Upper lobe of right lung (tissue), 1 donor: ENCODE measurements at places on chromosomes 2 and 18. TPM values are rescaled to one million over a fixed set of nuclear protein-coding genes. Genes with fewer than 3 reads are reported as not detected.
A peak's percentile ranks its signal among the peaks of the same experiment; 100 is the strongest.

- DNase-seq = no peak
- H3K27me3 ChIP-seq = no peaks in the 10 kb centered on the region
- no peak overlapping the region for H3K27ac ChIP-seq
- H3K36me3 ChIP-seq = no peaks in the 10 kb centered on the region
- H3K4me1 ChIP-seq = no peaks in the 10 kb centered on the region
Observed at GRCh38 chr18:60053747-60054304, 154.0 kb downstream of the PMAIP1 start.

DNA sequence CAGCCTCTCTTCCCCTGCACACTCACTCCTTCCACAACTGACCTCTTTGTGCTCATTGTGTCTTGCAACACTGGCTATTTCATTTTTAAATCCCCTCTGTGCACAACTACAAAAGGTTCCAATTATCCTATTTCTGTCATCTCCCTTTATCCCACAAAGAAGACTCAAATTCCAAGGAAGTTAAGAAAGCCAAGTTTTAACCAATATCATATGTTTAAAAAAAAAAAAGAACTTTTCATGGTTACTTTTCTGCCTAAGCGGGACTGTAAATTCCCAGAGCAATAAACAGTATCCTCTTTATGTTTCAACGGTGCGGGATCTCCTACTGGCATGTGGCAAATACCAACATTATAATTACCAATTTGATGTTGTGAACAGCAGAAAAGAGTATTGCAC lies 83.8 kb downstream of the DOCK10 start:
- H3K36me3 ChIP-seq = no peaks in the 10 kb centered on the region
- DNase-seq = no peak
- H3K27ac ChIP-seq = no peak overlapping the region
- H3K4me1 ChIP-seq = peaks cover 15% of the 10 kb centered on the region
- H3K4me3 ChIP-seq = no peak overlapping the region

DNA sequence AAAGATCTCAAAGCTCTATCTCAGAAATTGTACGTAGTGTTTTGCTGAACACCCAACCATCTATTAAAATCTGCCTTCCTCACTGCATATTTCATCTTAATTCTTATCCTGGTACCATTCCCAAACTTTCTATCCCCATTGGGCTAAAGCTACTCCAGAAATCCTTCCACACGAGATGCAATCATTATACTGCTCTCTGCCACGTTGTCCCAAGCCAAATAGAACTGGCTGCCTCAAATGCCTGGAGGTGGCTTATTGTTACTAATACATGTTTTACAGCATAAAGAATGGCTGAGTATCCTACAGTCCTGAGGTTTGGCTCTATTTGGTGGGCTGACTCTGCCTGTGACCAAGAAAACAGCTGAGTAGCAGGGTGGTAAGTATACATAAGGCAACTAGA lies 306.0 kb upstream of the ACVR2A start:
- DNase-seq = no peak
- no peaks in the 10 kb centered on the region for H3K4me1 ChIP-seq
- no peaks in the 10 kb centered on the region for H3K27me3 ChIP-seq

PCARE gene
- total RNA-seq = 0.55 TPM

- H3K27ac ChIP-seq = no peak overlapping the region
- no peaks in the 10 kb centered on the region for H3K27me3 ChIP-seq
- no peak overlapping the region for H3K4me3 ChIP-seq
- no peaks in the 10 kb centered on the region for H3K4me1 ChIP-seq
- H3K36me3 ChIP-seq = no peaks in the 10 kb centered on the region
- no peak for DNase-seq
Observed at GRCh38 chr2:142605421-142605820, 272.0 kb upstream of the KYNU start.

GRCh38 chr2:230178546-230179485 lies 41.0 kb downstream of the SP110 start:
- DNase-seq = no peak
- no peak overlapping the region for H3K27ac ChIP-seq
- H3K4me3 ChIP-seq = no peak overlapping the region

DNA sequence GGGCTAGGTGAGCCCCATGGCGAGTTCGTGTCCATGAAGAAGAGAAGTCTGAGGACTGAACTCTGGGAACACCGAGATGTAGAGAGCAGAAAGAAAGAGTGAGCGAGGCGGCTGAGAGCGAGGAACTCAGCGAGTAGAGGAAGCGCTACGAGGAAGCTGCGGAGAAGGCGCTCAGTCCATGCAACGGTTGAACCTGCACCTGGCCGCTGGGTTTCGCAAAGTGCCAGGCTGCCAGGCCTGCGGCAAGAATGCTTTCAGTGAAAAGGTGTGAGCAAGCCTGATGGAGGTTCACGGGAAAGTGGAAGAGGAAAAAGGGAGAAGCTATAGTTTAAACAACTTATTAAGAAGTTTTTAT lies 251.0 kb upstream of the TMEM200C start:
- DNase-seq = no peak
- H3K27me3 ChIP-seq = no peaks in the 10 kb centered on the region
- no peak overlapping the region for H3K4me3 ChIP-seq
- H3K4me1 ChIP-seq = no peaks in the 10 kb centered on the region
- H3K36me3 ChIP-seq = no peaks in the 10 kb centered on the region

- no peaks in the 10 kb centered on the region for H3K27me3 ChIP-seq
- DNase-seq = no peak
- H3K4me1 ChIP-seq = peaks cover 24% of the 10 kb centered on the region
- H3K27ac ChIP-seq = peak overlapping the region; percentile 75
- no peaks in the 10 kb centered on the region for H3K36me3 ChIP-seq
Observed at GRCh38 chr2:234953116-234954031, 1.6 kb downstream of the SH3BP4 start.

CSRNP3 gene
- 1.9 TPM for total RNA-seq

SMYD1 gene
- total RNA-seq = not detected

DNA sequence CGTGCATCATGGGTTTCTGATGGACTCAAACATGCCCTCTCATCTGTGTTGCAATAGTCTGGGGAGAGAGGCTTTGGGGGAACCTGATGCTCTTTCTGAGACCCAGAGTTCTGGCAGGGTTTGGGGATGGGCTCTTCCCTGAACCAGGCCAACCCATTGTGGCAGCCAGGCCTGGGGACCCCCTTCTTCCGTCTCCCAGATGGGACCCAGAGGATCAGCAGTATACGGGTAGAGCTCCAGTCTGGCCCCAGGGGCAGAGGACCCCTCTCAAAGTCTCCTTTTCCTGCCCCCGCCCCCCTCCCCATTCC lies 333.7 kb downstream of the DYSF start:
- H3K27me3 ChIP-seq = no peaks in the 10 kb centered on the region
- no peaks in the 10 kb centered on the region for H3K4me1 ChIP-seq
- no peak for DNase-seq
- no peak overlapping the region for H3K27ac ChIP-seq
- no peaks in the 10 kb centered on the region for H3K36me3 ChIP-seq

GRCh38 chr2:111705711-111706336 lies 178.2 kb downstream of the ANAPC1 start:
- no peak overlapping the region for H3K4me3 ChIP-seq
- peaks cover 18% of the 10 kb centered on the region for H3K4me1 ChIP-seq
- DNase-seq = no peak

- DNase-seq = no peak
- H3K27ac ChIP-seq = no peak overlapping the region
- H3K4me3 ChIP-seq = no peak overlapping the region
- H3K36me3 ChIP-seq = peaks cover 30% of the 10 kb centered on the region
Observed at GRCh38 chr2:15325296-15325695, 235.8 kb downstream of the NBAS start.

NOP58 gene
- total RNA-seq = 44.4 TPM

GRCh38 chr18:57581301-57581934 lies 5.1 kb downstream of the FECH start:
- peaks cover 37% of the 10 kb centered on the region for H3K36me3 ChIP-seq
- H3K4me3 ChIP-seq = no peak overlapping the region

GRCh38 chr18:48475635-48476549 lies 62.9 kb upstream of the CTIF start:
- no peak overlapping the region for H3K4me3 ChIP-seq
- H3K36me3 ChIP-seq = no peaks in the 10 kb centered on the region
- H3K4me1 ChIP-seq = no peaks in the 10 kb centered on the region

DNA sequence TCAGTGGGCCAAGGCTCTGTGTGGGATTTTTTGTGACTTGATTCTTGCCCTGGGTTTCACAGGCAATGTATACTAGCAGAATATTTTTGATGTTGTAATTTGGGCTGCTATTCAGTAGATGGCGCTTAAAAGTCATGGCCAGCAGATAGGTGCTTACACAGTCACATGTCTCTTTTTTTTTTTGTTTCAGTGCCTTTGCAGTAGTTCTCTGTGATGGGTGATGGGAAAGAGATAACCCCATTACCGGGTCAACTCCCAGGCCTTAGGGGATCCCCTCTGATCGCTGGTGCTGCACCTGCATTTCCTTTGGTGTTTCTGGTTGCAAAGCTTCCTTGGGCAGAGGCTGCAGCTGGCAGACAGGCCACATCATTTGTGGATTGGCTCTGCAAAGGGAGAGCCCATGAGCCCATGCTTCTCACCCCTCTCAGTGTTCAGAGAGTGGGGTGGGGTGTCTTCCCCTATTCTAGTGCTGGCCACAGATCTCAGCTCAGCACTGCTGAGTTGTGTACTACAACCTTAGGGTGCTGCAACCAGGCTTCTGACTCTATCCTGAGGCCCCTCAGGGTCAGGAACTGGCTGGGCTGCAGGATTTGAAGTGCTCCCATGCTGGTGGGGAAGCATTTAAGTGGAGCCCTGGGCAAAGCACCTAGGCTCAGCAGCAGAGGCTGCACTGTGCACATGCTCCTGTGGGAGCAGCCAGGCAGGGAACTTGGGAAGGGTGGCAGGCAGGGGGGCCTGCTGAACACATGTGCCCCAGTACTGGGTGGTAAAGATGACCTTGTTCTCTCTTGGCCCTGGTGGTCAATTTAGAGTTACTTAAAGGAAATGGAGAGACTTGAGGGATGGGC lies 219.8 kb upstream of the SPHKAP start:
- H3K27ac ChIP-seq = no peak overlapping the region
- no peaks in the 10 kb centered on the region for H3K27me3 ChIP-seq
- no peaks in the 10 kb centered on the region for H3K36me3 ChIP-seq
- no peak for DNase-seq

SCN2A gene
- total RNA-seq = 0.58 TPM

- no peak overlapping the region for H3K4me3 ChIP-seq
- H3K27me3 ChIP-seq = no peaks in the 10 kb centered on the region
- no peaks in the 10 kb centered on the region for H3K36me3 ChIP-seq
- H3K4me1 ChIP-seq = no peaks in the 10 kb centered on the region
- no peak overlapping the region for H3K27ac ChIP-seq
Observed at GRCh38 chr18:10463741-10464140, 9.3 kb downstream of the APCDD1 start.

NGEF gene
- not detected for total RNA-seq

GRCh38 chr2:173990245-173990644 lies 25.1 kb upstream of the SP3 start:
- H3K27ac ChIP-seq = no peak overlapping the region
- H3K4me1 ChIP-seq = peaks cover 28% of the 10 kb centered on the region
- DNase-seq = no peak
- H3K27me3 ChIP-seq = no peaks in the 10 kb centered on the region
- H3K36me3 ChIP-seq = no peaks in the 10 kb centered on the region

- H3K36me3 ChIP-seq = no peaks in the 10 kb centered on the region
- DNase-seq = no peak
- no peaks in the 10 kb centered on the region for H3K27me3 ChIP-seq
- no peak overlapping the region for H3K4me3 ChIP-seq
Observed at GRCh38 chr2:199797431-199798403, 53.3 kb downstream of the FTCDNL1 start.

- peaks cover 11% of the 10 kb centered on the region for H3K4me1 ChIP-seq
- H3K36me3 ChIP-seq = no peaks in the 10 kb centered on the region
Observed at GRCh38 chr2:100880730-100881129, 60.8 kb downstream of the NPAS2 start.

TCF23 gene
- not detected for total RNA-seq

DNA sequence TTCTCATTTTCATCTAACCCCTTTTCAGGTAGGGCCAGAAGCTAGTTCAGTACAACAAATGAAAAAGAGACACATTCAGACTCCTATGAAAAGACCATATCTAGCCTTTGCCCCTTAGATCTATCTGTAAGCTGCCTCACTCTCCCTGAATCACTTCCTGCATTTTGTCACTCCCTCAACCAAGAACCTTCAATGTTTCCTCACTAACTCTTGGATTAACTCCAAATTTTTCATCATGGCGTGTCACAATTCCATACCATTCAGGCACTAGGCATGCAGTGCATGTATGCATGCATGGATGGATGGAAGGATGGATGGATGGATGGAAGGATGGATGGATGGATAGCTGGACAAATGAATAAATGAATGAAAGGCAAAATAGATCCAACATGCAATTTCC lies 356.9 kb downstream of the TNS1 start:
- no peaks in the 10 kb centered on the region for H3K27me3 ChIP-seq
- no peaks in the 10 kb centered on the region for H3K4me1 ChIP-seq
- no peak overlapping the region for H3K27ac ChIP-seq
- no peaks in the 10 kb centered on the region for H3K36me3 ChIP-seq

DNA sequence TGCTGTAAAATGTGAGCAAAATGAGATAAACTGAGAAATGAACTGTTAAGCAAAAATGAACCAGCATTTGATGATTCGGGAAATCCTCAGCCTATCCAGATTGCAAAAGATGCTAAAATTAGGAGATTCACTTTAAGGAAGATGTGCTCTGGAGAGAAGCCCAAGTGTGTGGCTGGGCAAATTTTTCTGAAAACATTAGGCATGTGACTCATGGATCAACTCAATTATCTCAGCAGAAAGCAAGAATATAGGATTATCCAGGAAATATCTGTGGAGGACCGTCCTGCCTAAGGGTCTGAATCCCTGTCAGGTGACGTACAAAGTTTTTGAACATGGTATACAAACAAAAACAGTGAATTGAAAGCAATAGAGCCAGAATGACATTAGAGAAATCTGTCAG lies 1268.3 kb upstream of the TMEFF2 start:
- DNase-seq = no peak
- H3K4me3 ChIP-seq = no peak overlapping the region
- H3K27me3 ChIP-seq = no peaks in the 10 kb centered on the region
- H3K27ac ChIP-seq = no peak overlapping the region
- H3K36me3 ChIP-seq = no peaks in the 10 kb centered on the region
- no peaks in the 10 kb centered on the region for H3K4me1 ChIP-seq

LHCGR gene
- total RNA-seq = not detected

DNA sequence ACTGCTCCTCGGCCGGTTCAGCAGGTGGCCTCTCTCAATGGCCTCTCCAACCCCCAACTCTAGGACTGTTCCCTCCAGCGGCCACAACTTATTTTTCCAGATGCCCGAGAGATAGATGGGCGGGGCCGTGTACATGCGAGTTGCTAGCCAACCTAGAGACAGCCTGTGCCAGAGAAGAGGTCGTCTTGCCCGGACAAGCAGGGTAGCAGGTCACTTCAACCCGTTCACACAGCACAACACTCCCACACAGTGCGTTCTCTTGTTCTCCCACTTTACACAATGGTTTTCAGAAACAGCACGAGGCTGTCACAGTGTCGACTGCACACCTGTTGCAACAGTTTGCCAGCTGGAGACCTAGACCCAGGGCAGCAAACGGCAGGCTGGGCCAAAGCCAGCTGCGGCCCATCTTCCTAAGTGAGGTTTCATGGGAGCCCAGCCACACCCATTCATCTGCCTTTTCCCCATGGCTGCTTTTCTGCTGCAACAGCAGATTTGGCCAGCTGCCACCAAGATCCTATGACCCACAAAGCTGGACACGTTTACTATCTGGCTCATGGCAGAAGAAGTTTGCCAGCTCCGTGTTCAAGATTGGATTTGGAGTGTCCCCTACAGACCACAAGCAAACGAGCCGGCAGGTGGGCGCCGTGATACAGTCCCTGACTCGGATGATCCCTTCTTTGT lies 7.3 kb upstream of the PRLH start:
- peaks cover 9% of the 10 kb centered on the region for H3K36me3 ChIP-seq
- H3K4me1 ChIP-seq = peaks cover 5% of the 10 kb centered on the region
- H3K27ac ChIP-seq = no peak overlapping the region
- H3K27me3 ChIP-seq = no peaks in the 10 kb centered on the region

ZSCAN30 gene
- 18.9 TPM for total RNA-seq

DNAJC27 gene
- total RNA-seq = 7.5 TPM

- H3K36me3 ChIP-seq = no peaks in the 10 kb centered on the region
- DNase-seq = no peak
- H3K27ac ChIP-seq = no peak overlapping the region
Observed at GRCh38 chr2:74419345-74419744, 2.1 kb downstream of the C2orf81 start.

MOGAT1 gene
- total RNA-seq = 2.2 TPM
